ENCODE measurements at places on chromosomes 11 and 22.
A peak's percentile ranks its signal among the peaks of the same experiment; 100 is the strongest.

GRCh38 chr11:12556155-12556554, 118.1 kb upstream of the TEAD1 start:
- DNase-seq = no peak

GRCh38 chr11:20000351-20001134, 159.7 kb downstream of the DBX1 start:
- DNase-seq = no peak

DNA sequence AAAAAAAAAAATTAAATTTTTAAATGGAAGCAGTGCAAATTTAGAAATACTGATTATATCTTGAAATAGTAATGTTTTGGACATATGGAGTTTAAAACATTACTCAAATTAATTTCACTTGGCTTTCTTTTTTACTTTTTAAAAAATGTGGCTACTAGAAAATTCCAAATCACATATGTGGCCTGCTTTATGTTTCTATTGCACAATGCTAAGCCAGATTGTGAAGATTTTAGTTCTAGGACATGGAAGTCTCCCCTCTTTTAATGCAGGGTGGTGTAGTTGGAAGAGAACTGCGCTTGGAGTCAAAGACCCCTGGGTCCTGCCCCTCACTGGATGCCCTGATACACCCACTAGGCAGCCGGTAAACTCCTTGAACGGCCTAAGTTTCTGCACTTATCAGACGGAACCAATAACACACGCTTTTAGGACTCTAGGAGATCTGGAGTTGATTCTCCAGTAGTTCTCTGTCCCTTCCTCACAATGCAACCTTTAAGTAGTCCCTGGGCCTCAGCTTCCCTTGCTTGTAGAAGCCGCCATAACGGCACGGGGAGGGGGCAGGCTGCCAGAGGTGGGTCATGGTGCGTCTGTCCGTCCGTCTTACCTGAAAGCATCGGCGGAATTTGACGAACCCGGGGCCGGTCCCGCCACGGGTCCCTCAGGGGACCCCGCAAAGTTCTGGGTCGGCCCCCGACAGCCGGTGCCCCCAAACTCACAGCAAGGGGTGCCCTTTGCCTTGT, 505 bp downstream of the FAM227A start:
- DNase-seq = no peak

GRCh38 chr11:12599408-12600143, 74.6 kb upstream of the TEAD1 start:
- DNase-seq = peak; percentile 6

DNA sequence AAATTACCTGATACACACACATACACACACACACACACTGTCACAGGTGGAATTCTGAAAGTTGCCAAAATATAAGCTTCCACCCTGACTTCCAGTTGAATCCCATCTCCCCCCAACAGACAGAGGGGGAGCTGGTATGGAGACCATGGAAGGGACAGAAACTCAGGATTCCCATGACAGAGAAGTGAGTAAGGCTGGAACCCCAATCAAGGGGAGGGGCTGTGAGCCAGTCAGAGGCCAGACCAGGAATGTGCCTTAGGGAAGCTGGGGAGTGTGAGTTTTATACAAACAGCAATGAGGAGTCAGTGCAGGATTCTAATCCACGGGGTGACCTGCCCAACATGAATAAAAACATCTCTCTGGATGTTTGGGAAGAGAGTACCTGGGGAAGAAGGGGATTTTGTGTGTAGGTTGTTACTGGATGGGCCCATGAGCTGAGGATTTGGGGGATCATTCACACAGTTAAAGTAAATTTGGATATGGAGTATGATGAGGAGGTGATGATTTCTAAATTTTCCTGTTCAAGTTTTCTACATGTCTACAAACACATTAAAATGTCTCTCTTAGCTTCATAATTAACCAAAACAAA, 38.7 kb upstream of the TOP3B start:
- DNase-seq = no peak

GRCh38 chr11:117345039-117345438, 17.4 kb downstream of the CEP164 start:
- DNase-seq = no peak

DNA sequence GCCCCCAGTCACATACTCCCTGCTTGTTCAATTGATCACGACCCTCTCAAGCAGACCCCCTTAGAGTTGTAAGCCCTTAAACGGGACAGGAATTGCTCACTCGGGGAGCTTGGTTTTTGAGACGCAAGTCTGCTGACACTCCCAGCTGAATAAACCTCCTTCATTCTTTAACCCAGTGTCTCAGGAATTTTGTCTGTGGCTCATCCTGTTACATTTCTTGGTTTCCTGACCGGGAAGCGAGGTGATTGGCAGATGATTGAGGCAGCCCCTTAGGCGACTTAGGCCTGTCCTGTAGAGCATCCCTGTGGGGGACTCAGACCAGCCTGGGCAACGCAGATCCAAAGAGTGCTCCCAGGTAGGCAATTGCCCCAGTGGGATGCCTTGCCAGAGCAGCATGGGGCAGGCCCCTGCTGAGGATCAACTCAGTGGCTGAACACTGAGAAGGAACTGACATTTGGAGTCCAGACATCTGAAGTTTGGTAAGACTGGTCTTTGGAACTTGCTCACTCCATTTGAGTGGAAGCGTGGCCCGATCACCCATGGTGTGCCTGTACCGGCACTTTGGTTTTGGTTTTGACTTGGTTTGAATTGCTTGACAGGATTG, 51.5 kb downstream of the NEU3 start:
- DNase-seq = no peak

DNA sequence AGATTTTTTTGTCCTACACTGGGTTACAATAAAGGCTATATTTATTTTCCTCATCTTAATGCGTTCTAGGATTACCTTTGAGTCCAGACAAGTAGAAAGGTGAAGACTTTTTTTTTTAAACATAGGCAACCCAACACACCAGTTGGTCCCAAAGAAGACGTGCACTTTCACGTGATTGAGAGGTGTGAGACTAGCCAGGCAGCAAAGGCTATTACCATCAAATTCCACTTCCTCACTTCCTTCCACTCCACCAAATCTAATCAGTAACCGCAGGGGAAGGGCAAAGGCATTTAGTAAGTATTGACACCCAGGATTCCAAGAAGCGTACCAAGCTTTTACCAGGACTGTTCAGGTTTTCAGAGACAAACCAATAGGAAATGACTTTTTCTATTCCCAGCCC, 109.3 kb downstream of the APIP start:
- no peak for DNase-seq

DNA sequence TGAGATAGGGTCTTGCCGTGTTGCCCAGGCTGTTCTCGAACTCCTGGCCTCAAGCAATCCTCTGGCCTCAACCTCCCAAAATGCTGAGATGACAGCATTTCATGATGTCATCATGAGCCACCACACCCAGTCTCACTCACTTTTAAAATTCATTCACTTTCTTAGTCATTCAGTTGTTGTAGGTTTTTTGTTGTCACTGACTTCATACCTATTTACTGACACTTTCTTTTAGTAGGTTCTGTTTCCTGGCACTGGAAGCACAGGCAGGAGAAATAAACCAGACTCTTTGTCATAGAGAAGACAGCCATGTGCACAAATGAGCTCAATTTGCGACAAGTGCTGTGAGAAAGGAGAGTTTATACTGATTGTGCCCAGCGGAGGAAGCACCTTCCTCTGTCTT, 10.5 kb downstream of the ART5 start:
- DNase-seq = no peak

DNA sequence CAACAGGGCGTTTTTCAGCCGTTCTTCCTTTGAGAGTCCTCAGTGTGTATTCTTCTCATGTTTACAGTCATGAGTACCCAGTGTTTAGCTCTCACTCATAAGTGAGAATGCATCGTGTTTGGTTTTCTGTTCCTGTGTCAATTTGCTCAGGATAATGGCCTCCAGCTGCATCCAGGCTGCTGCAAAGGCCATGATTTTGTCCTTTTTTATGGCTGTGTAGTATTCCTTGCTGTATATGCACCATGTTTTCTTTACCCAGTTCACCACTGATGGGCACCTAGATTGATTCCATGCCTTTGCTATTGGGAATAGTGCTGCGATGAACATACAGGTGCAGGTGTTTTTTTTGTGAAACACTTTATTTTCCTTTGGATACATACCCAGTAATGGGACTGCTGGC, 23.5 kb downstream of the B3GAT1 start:
- no peak for DNase-seq

DNA sequence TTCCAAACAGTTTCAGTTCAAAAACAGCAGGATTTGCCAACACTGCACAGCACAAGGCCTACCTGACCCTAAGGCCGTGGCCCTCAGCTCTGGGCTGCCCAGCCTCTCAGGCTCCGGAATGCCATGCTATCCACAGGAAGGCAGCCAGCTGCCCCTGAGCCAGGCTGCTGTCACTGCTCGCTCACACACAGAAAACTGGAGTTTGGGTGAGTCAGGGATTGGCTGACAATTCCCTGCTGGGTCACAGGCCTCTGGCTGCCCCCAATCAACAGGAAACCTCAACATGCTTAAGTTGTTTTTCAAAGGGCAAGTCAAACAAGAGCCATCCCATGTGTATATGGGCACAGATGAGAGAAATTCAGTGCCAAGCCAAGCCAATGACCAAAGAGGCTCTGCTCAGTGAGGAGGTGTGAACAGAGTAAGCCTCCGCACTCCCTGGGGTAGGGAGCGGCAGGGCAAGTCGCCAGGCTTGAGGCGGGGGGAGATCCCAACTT, 50.2 kb downstream of the RPL27A start:
- no peak for DNase-seq

DNA sequence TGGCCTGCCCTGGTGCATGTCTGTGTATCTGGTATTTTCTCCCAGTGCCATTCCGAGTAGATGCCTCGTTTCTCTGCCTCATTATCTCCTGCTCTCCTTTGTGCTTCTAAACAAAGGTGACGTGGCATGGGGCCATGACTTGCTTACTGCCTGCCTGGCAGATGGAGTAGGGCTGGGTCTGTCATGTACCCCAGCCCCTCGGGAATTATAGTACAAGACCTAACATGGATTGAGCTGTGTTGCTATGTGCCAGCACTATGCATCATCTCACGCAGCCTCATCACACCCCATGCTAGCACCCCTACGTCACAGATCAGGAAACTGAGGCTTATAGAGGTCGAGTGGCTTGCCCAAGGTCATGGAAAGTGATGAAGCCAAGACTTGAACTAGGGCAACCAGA, 88.1 kb downstream of the GALNT18 start:
- no peak for DNase-seq

DNA sequence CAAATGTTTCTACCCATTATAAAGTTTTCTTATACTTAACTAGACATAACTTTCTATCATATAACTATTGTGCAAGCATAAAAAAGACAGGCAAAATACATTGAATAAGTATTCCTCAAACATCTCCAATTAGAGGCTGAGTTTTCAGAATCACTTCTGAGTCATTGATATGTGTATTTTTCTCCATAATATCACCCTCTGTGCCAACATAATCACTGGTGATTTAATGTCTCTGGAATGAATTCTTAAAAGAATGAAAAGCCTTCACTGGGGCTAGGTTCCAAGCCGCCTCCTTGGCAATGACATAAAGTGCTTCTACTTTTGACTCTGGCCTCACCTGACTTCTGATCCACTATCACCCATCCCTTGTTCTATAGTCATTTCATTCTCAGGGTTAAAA, 197.0 kb upstream of the E2F8 start:
- DNase-seq = no peak

- no peak for DNase-seq
Observed at GRCh38 chr11:91664521-91664920, 560.1 kb upstream of the FAT3 start.

DNA sequence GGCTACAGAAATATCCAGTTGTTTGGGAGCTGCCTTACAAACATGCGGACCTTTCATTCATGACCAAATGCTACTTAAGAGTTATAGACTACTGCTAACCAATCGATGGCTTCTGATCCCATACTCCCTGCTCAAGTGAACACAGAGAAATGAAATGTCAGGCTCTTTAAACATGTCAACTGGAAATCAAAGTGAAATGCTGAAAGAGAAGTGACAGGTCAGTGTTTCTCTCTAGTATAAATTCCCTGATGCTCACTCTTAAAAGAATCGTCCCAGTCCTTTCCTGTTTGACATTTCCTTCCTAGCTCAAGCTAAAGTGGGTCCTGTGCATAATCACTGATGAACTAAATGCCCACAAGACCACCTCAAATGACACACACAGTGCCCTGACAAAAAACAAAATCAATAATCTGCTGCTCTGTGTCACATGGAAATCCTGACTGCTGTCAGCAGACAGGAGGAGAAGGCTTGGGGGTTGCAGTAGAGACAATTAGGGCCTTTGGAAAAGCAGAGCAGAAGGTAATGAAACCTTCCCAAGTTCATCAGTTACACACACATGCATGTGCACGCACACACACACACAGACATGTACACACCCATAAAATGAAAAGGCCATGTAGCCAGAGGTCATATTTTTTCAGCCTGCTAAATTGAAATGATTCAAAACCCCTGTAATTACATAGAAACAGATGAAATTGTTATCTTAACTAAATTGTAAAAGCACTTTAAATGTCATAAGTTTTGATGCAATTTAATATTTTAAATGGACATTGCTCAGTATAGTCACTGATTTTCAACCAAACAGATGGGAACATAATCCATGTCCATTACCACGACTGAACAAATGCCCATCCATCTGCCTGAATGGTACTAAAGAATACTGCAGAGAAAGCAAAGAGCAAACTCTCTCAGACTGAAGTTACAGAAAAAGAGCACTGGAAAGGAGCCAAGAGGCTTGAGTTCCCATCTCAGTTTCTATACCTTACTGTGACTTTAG, 330.7 kb downstream of the TTC28 start:
- DNase-seq = no peak

DNA sequence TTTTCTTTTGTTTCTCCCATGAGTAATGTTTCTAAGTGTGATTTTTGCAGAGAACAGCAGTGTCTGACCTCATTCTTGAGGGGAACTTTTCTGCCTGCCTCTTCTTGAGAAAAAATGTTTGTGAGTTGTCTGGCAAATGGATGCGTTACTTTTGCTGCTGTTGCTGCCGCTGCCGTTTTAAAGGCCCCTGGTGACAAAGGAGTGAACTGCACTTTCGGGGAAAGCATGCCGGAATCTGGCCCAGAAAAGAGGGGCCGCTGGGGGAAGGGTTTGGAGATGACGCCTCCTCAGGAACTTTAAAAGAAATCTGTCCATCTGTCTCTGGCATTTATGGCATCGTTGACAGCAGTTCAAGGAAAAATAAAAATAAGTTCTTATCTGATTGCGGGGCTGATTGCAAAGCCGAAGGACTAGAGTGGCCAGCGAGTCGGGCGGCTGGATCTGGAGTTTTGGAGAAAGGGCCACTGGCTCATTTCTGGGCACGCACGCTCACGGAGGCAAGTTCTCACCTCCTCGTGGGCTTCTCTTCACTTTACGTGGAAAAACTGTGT, 16.5 kb downstream of the ZBTB16 start:
- DNase-seq = no peak

- DNase-seq = no peak
Observed at GRCh38 chr11:118153516-118153915, 893 bp upstream of the SCN4B start.

- peak; percentile 54 for DNase-seq
Observed at GRCh38 chr11:12281571-12282478, 95.5 kb upstream of the PARVA start.

GRCh38 chr11:64842851-64843685, 1.4 kb downstream of the CDC42BPG start:
- no peak for DNase-seq

GRCh38 chr11:16278273-16278672, 78.1 kb downstream of the SOX6 start:
- DNase-seq = no peak

All from activated naive CD8-positive, alpha-beta T cell treated with anti-CD3 and anti-CD28 coated beads, Interleukin-2, amount 50 U/mL, for 16 hours (primary cell).